Stomach (tissue), 19 donors: ENCODE measurements at places on chromosomes 16 and 17.

DNA sequence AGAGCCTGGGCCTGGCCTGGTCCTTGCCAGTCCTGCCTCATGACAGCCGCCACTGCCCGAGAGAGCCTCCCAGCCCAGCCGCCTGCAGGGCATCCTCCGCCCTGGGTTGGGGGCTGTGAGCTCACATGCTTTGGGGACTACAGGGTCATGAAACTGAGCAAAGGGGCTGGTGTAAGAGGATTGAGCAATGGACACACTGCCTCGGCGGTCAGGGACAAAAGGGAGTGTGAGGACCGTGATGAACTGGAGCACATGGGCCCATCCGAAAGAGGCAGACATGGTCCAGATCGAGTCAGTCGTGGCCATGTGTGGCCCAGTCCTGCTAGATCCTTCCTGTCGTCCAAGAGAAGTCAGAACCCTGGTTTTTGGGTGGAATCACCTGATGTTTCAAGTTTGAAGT is 52.3 kb downstream of the GSG1L start:
- DNase-seq: no peak

DNA sequence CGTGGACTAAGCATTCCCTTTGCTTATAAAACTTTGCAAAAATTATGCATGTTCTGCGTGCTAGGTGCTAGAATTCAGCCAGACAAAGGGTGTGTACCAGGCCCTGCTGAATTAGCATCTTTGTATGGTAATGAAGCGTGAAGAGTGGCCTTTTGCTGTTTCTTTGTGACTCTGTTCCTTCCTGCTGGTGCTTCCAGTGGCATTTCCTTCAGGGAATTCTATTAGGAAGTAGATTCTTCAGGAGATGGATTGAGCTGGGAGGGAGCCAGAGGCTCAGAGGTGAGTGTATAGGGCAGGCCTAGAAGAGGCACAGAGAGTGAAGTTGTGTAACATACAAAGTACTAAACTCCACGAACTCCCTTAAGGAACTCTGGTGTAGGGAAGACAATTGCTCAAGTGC is 73.9 kb upstream of the ASIC2 start:
- DNase-seq: no peak

DNA sequence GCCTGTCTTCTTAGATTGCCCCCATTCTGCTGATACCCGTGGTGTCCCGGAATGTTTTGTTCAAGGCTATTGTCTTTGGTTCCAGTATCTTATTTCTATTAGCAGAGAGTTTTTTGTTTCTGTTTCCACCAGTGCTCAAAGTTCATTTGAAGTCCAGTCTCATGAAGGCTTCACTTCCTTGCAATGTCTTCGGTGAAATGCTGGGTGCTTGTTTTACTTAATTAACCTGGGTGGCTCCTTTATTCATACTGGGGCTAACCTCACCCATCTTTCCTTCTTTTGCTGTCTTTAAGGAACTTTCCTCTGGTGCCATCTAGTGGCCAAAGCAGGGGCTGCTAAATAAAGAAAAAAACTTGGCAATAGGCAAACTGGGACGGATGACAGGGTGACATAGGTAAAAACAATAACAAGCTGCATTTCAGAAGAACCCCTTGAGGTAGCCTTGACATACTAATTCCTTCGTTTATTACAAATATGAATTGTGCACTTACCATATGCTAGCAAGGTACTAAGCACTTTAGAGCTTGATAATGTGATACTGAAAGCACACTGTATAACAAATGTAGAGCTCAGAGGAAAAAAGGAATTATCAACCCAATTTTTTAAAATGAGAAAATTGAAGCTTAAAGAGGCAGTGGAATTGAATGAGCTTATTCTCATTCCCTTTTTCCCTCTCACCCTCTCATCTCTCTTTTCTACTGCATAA is 2.8 kb upstream of the SMIM36 start:
- peak; percentile 86 for DNase-seq

DNA sequence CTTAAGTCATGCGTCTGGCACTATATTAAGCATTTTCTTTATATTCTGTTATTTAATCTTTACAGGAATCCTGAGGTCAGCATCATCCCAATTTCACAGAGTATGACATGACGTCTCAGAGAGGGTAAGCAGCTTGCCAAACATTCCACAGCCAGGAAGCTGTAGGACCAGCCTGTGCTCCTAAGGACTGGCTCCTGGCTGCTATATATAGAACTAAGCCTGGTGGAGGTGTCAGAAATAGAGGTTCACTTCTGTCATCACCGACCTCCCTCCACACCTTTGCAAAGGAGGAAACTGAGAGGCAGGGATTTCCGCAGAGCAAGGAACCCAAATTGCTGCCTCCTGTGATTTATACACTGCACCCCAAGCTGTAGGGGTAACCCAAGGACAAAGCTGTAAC is 37.9 kb upstream of the NDRG4 start:
- DNase-seq: no peak

DNA sequence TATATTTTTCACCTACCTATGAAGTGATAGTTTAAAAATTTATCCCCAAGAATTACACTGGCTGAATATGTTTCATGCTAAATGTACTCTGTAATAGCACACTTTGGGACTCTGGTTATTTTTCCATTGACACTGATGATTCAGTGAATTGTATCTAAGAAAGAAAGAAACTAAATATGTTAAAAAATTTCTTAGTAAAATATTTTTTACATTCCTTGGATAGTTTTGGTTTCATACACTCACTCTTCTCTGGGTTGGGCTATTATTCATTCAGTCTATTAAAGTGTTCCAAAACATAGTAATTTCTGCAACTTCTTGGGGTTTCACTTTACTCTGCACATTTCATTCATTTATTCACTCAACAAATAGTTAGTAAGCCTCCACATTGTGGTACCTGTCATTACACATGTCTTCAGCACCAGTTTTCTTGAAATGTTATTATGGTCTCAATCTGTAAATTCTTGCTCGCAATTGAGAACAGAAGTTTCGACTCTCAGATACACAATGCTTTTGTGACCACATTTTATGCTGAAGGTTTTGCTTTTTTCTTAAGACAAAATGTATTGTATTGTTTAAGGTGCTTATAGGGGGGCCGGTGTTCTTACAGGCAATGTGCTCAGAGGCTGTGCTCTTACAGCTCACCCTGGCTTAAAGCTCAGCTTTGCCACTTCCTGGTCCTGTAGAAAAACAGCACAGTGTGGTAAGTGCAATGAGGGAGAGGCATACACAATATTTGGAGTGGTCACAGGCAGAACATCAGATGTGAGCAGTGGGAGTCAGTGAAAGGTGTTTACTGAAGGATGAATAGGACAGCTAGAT is 17.4 kb downstream of the CNTNAP4 start:
- no peak for DNase-seq

DNA sequence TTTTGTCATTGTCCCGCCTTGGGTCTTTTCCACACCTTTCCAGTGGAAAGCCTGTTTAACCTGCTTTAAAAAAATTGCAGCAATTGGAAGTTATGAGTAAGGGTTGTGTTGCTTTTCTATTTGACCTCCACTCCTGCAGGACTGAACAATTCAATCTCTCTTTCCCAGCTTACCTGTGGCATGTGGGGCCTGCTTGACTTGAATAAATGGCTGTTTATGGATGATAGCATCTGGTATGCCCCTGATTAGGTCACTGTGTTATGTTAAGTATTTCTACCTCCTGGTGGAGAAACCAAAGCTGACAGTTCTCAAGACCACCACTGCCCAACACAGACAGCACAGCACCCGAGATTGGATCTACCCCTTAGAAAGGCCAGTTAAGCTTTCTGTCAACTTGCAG is 64.8 kb upstream of the NOG start:
- no peak for DNase-seq

GRCh38 chr16:85750146-85750826 is 610 bp downstream of the C16orf74 start:
- peak; percentile 36 for DNase-seq

DNA sequence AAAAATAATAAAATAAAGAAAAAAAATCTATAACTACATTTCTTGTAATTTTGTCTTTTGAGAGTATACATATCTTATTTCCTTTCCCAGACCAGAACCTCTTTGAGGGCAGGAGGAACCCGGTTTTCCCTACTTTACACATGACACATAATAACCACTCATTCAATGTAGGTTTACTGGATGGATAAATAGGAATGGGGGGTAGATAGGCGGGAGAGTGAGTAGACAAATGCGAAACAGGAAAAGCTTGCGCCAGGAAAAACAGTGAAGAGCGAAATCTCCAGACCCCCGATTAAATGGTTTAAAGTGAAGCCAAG is 515 bp upstream of the GOSR2 start:
- DNase-seq: no peak

GRCh38 chr17:72175787-72176515 is 55.1 kb downstream of the SOX9 start:
- no peak for DNase-seq
